Hippocampal formation (tissue), 2 donors: ENCODE measurements at places on chromosomes 6 and 20.

- DNase-seq: no peak
Observed at GRCh38 chr6:3910106-3910663, 61.0 kb downstream of the FAM50B start.

- no peak for DNase-seq
Observed at GRCh38 chr6:131225127-131225526, 89.9 kb downstream of the AKAP7 start.

GRCh38 chr6:17460862-17461261 lies 67.5 kb downstream of the CAP2 start:
- no peak for DNase-seq

DNA sequence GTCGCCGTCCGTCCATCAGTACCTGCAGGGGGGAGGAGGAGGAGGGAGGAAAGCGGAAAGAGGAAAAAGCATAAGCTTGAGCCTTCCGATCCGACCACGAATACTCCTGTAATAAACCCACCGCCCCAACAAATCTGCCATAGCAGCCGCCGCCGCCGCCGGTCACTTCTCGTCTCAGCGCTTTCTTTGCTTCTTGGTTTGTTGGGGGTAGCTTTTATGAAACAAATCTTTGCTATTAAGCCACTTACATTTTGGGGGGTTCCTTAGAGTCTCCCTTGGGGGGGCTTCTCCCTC lies 277 bp downstream of the ADGRB3 start:
- DNase-seq: no peak

DNA sequence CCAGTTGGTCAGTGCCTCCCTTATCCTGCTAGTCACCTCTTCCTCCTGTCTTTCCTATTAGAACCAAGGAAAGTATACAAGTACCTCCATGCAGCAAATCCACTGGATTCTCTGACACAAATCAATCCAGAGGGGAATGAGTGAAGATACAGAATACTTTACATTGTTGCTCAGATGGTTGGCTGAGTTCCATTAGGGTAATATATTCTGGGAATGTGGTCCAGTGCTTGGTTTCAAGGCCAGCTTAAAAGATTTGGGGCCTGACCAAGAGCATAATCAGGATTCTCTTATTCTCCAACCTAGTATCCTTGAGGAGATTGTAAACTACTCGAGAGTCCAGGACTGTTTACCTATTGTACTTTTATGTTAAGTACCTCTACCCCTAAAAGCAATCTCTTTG lies 23.0 kb downstream of the CARMIL1 start:
- no peak for DNase-seq

DNA sequence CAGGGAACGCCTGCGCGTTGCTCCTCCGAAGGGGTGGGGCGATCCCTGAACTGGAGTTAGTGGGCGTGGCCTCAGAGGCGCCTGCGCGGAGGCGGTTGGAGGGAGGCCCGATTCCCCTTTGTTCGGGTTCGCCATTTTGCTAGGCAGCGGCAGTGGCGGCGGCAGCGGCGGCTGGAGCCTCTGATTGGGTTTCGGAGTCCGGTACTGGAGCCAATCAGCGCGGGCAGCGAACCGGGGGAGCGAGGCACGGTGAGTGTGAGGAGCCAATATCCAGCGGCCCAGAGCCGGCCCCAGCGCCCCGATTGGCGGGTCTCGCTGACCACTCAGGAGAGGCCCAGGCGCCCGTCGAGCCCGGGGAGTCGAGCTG lies at the start of gene NFYA:
NFYA (plus strand) TSS at position 139 of the 367 bp plus-strand sequence. CDS start 6,116 bp downstream, outside the sequence.
- DNase-seq: no peak

GRCh38 chr6:82484737-82485626 lies 121.4 kb downstream of the TPBG start:
- DNase-seq: no peak

DNA sequence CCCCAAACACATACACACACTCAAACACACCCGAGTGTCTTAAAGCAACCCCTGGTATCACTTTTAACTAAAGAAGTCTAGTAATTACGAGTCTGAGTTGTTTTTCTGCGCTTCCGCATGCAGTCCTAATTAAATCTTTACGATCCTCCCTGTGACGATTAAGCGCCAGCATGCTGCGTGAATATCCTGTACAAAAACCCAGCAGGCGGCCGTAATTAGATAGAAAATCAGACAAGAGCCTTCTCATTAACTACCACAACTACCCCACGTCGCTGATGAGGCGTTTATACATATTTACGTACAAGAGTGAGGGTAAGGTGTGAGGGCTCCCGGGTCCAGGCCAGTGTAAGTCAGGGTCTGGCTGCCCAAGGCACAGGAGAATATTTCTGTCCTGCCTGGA lies 8.1 kb downstream of the TFAP2B start:
- DNase-seq: no peak

GRCh38 chr6:11242711-11243110 lies 10.2 kb upstream of the NEDD9 start:
- DNase-seq: no peak

GRCh38 chr20:50450881-50451752 lies 59.1 kb upstream of the PTPN1 start:
- DNase-seq: no peak

GRCh38 chr6:33273129-33273923 lies 1.5 kb downstream of the RPS18 start:
- no peak for DNase-seq

- DNase-seq: no peak
Observed at GRCh38 chr6:148572676-148573335, 174.0 kb upstream of the UST start.

- DNase-seq: no peak
Observed at GRCh38 chr6:119181046-119181445, 102.6 kb upstream of the FAM184A start.

DNA sequence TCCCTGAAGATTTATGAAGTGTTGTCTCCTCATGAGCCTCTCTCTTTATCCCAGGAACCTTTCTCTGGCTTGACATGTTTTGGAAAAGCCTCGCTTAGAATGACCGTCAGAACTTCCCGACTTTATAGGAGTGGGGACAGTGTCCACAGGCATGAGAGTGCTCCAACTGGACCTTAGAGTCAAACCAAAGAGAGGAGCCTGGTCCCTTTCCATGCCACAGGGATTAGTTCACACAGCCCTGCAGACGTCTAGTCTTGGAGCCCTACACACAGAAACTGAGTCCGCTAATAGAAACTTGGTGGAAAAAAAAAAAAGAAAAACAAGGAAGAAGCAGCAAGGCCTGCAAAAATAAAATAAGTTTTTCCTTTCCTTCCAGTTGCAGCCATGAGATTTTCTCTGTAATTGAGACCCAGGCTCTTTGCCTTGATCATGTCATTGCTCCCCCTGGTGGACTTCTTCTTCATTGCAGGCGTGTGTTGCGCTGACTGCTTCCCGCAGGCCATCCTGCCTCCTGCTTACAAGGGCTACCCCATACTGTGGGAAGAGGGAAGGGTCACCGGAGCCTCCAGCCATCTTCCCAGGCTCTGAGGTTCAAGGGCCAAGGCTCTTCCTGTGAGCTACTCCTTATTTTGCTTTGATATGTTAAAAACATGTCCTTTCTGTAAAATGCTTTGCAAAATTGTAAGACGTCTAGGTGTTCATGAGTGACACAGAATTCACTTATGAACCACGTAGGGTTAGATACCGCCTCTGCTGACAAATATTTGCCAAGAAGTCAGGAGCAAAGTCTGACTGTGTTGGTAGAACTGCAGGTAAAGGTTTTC lies 201.0 kb downstream of the UST start:
- peak; percentile 71 for DNase-seq

DNA sequence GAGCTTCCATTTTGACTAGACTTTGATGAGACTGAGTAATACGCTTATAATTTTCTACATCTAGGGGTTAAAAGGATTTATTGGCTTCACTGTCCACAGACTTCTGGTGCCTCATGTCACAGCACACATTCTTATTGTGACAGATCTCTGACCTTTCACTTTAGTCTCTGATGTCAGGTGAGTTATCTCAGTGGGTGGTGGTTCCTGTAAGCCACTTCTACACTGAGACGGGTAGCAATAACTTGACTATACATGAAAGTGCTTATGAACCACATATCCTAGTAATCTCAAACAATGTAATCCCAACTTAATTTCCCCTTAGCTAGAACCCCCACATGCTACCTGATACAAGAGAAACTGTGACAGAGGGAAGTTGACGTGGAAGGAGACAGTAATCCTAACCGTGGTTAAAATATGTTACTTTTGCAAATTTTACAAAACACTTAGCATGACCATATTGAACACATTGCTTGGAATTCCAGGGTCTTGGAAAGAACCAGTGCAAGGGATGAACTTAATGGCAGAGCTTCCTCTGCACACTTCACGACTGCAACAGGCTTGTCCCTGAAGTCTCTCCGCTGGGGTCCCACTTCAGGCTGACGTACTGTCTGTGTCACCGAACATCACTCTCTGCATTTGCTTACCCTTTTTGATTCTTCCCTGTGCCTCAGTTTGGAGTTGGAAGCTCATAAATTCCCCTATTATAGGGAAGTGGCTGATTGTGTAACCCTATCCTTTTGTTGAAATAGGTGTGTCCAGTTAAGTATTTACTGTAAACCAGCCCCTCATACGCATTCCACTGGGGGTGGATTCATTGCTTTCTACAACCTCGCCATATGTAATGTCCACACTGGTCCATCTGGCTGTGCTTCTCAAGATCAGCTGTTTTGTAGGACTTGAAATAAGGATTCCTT lies 6.4 kb upstream of the TRIM40 start:
- DNase-seq: no peak

- DNase-seq: no peak
Observed at GRCh38 chr6:96834070-96834469, 3.2 kb downstream of the GPR63 start.

- DNase-seq: no peak
Observed at GRCh38 chr20:41278936-41279335, 38.6 kb downstream of the ZHX3 start.

- no peak for DNase-seq
Observed at GRCh38 chr6:155259897-155260296, 3.9 kb upstream of the CLDN20 start.

DNA sequence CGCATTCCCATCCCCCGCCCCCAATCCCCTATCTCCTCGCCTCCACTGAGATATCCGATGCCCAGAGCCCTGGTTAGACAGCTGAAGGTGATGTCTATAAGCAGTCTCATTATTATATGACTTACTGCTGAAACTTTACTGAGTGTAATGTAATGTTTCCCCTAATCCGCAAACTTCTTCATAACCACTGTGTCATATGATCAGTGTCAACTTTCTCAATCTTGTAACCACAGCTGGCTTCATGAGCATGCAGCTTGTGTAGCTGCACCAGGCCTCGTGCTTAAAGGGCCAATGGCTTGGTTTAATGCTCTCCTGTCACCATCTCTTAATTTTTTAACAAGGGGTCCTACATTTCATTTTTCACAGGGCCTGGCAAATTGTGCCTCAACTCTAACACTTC lies 8.1 kb downstream of the ASIP start:
- DNase-seq: no peak
